Large intestine (tissue), 12 donors: ENCODE measurements at places on chromosomes 2 and 18. TPM values are rescaled to one million over a fixed set of nuclear protein-coding genes. Genes with fewer than 3 reads are reported as not detected.

DNA sequence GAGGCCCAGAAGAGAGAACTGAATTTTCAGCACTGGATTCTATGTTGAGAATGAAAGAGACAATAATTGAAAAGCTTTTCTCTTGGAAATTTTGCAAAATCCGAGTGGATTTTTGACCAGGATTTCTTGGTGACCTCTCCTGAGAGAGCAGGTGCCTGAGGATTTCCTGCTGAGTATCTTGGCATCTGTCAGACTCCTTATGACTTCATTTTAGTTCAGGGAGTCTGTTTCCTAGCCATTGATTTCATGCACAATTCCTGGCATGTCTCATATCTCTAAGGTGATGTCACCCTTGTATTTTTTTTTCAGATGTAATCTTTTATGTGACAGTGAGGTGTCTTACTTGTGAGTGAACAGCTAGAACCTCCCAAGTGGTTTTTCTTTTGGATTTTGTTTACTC lies 195.9 kb downstream of the NEDD4L start:
- DNase-seq, result no peak

The TCF4 gene
- polyA plus RNA-seq, result 42.5 TPM

The LIMS4 gene
- polyA plus RNA-seq, result 3.0 TPM

- no peak for DNase-seq
Observed at GRCh38 chr2:113058998-113059960, at the start of gene IL36RN. TSS of gene IL36RN (plus strand) at chr2:113059198. CDS start at chr2:113059439, 241 bp downstream.

The BOLA3 gene
- 32.4 TPM for polyA plus RNA-seq
